ENCODE measurements at places on chromosomes 11 and 22.

DNA sequence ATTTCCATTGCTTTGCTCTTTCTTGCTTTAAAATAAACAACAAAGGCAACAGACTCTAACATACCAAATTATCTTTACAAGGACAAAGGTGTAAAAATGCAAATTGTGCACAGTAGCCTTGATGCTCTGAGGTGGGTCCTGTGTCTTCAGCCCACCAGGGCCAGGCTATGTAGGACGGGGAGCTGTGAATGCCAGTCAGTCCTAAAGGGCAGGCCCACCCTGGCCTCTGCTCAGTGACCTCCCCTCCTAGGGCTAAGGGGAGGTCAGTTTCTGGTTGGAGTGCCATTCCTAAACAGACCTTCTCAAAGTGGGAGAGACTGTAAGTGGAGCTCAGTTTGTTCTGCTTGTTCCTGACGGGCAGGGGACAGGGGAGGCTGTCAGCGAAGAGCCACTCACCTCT, 78.0 kb upstream of the SUSD2 start:
- DNase-seq, result no peak

DNA sequence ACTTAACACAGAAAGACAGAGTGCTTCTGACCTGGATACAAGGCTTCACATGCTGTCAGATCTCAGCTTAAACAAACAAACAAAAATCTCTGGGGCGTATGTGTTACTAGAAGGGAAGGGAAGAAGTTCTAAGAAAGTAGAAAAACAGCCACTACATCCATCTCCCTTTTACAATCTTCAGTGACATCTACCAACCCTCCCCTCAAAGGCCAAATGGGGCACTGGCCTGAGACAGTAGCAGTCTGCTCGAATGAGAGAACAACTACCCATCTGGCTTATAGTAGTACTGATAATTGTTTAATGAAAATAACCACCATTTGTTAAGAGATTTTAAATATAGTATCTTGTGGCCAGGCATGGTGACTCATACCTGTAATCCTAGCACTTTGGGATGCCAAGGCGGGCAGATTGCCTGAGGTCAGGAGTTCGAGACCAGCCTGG, 29.4 kb downstream of the CCDC83 start:
- no peak for DNase-seq

- no peak for DNase-seq
Measured at GRCh38 chr11:14642873-14643696, 519 bp upstream of the PDE3B start.

GRCh38 chr11:30009060-30009459, 7.8 kb downstream of the KCNA4 start:
- no peak for DNase-seq

All from A673 (cell line).